ENCODE measurements at places on chromosomes 3 and 15. TPM values are rescaled to one million over a fixed set of nuclear protein-coding genes. Genes with fewer than 3 reads are reported as not detected.

OR4F15 gene
- not detected for total RNA-seq

PCSK6 gene
- total RNA-seq, result 7.8 TPM

WDR93 gene
- not detected for total RNA-seq

CPN2 gene
- not detected for total RNA-seq

DUOX1 gene
- total RNA-seq, result 59.4 TPM

TMEM45A gene
- total RNA-seq, result 9.6 TPM

CCR9 gene
- not detected for total RNA-seq

GRAMD2A gene
- 10.2 TPM for total RNA-seq

AQR gene
- total RNA-seq, result 17.1 TPM

ZMAT3 gene
- 12.8 TPM for total RNA-seq

CPEB1 gene
- total RNA-seq, result not detected

DNAJA4 gene
- 6.1 TPM for total RNA-seq

GP9 gene
- not detected for total RNA-seq

LRTM1 gene
- total RNA-seq, result not detected

PPM1L gene
- total RNA-seq, result 9.1 TPM

CCK gene
- total RNA-seq, result 1.5 TPM

CCDC13 gene
- total RNA-seq, result 0.35 TPM

Data from airway epithelial cell (primary cell).